ENCODE measurements at places on chromosomes 16 and 17.

- no peak for DNase-seq
Observed at GRCh38 chr16:76038097-76038496, 239.1 kb upstream of the CNTNAP4 start.

DNA sequence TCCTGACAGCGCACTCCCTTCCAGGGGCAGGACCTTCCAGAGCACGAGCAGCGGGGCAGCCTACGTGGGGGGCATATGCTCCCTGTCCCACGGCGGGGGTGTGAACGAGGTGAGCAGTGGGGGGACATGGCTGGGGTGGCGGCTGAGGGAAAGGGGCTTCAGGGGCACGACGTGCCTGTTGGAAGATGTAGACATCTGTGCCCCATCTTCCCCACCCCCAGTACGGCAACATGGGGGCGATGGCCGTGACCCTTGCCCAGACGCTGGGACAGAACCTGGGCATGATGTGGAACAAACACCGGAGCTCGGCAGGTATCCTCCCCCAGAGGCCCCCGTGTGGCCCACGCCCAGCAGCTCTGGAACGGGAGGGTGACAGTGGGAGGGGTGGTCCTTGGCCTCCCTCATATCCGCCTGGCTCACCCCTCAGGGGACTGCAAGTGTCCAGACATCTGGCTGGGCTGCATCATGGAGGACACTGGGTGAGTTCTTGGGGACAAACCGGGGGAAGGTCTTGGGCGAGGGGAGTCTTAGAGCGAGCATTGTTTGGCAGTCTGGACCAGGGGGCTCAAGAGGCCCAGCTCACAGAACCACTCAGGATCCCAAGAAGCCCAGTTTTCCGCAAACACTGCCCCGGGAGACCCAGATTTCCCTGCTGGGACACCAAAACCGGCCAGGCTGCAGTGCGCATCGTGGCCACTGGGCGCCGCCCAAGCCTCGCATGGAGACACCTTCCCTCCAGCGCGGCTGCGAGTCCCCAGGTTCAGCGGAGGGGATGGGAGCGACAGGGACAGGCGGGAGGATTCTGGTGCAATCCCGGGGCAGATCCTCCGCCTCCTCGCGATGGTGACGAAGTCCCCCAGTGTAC, 15.7 kb downstream of the ADAM11 start:
- peak; percentile 83 for DNase-seq

DNA sequence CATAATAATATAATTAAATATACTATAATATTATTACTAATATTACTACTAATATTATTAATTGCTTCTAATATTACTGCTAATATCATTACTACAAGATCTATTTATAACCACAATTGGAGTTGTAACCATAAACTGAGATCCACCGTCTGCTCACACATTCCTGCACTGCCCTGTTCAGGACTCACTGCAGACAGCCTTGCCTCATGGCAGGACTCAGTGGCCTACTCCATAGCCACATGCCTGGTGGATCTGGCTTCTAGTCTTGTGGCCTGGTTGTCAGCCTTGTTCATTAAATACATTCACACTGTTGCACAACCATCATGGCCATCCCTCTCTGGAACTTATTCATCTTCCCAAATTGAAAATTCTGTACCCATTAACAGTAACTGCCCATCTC, 48.0 kb downstream of the SRL start:
- no peak for DNase-seq

DNA sequence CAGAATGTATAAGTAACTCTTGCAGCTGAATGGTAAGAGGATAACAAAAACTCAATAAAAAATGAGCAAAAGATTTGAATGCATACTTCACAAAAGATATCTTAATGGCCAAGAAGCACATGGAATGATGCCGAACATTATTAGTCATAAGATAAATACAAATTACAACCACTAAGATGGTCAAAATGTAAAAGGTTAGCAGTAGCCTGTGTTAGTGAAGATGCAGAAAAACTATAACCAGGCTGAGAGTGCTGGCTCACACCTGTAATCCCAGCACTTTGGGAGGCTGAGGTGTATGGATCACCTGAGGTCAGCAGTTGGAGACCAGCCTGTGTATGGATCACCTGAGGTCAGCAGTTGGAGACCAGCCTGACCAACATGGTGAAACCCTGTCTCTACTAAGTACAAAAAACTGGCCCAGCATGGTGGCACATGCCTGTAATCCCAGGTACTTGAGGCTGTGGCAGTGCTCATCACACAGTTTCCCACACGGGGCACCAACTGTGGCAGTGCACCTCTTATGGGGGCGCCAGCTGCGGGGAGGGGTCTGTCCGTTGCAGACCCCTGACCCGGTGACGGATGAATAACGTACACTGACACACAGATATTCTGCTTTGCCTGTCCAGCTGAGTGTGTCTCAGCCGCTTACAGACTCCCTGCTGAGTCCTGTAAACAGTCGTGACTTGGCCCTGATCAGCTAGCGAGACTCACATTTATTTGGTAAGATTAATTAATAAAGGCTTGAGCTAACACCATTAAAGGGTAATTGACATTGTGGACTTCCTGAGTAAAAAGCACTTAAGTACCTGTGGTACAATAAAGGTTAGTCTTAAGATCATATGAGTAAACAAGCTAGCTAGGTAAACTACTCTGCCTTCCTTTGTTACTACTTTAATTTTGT, 45.7 kb upstream of the FAM20A start:
- no peak for DNase-seq
